ENCODE measurements at places on chromosomes 2 and 18. TPM values are rescaled to one million over a fixed set of nuclear protein-coding genes. Genes with fewer than 3 reads are reported as not detected.

SP110 gene
- 10.5 TPM for total RNA-seq

COL4A3 gene
- 4.4 TPM for total RNA-seq

- DNase-seq = no peak
Observed at GRCh38 chr18:36889321-36889720, 60.4 kb downstream of the KIAA1328 start.

- DNase-seq = no peak
Observed at GRCh38 chr2:15127876-15128275, 433.3 kb downstream of the NBAS start.

GRCh38 chr18:12659904-12660605 lies 2.1 kb upstream of the SPIRE1 start:
- no peak for DNase-seq
